Left forelimb (tissue), 1 donor: ENCODE measurements at places on chromosomes 2 and 18.

DNA sequence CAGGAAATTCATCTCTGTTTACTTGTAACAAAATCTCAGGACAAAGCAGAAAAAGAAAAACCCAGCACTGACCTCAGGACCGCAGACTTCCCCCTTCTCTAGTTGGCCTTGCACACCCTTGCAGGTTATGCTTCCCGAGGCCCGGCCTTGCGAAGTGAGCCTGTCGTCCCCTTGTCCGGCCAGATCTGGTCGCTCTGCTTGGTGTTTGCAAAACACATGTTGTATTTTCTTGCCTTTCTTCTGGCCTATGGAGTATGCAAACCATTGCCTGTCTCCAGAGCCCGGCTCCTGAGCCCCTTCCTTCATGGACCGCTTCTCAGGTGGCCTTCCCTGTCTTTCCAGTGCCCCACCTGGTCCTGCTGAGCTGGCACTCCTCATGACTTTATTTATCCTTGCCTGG, 4.8 kb downstream of the IMPA2 start:
- DNase-seq: no peak

- no peak for DNase-seq
These were observed 447.5 kb upstream of the SLC14A2 start for GRCh38 chr18:45167631-45168280.

- peak; percentile 56 for DNase-seq
These were observed 345.1 kb downstream of the DYSF start for GRCh38 chr2:71798266-71799012.

DNA sequence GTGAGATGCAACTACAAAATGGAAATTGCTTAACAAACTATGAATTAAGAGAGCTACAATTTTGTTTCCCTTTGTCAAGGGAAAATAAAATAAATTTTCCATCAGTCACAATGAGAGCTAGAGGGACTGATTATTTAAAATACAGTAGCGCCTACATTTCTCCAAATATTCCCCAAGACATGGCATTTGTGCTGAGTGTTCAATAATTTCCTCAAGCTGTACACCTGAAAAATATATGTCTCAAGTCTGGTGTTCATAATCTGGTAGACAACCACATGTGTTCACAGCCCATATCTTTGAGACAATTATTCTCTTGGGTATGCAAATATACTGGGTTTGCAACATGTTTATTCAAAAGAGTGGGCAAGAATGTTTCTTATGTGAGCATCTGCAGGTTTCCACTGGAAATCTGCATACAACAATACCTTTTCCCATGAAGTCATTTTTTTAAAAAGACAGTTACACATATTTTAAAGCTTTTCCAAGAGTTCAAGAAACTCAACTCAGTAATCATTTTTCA, 240.1 kb upstream of the VRK2 start:
- DNase-seq: no peak

DNA sequence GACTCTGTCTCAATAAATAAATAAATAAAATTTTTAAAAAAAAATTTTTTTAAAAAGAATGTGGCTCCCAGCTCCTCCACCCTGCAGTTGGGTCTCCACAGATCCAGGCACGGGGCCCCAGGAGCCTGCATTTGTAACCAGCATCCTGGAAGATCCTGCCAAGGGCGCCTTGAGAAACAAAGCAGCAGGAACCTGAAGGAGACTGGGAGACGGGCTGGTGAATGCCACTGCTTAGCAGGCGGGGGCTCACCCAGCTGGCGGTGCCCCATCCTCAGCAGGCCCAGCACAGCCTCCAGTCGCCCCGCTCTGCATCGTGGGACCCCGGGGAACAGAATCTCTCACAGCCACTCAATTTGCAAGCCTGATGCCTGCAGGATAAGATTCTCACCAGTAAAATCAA, 187.5 kb upstream of the SALL3 start:
- DNase-seq: no peak

GRCh38 chr18:26637324-26637723, 89.0 kb upstream of the KCTD1 start:
- DNase-seq: no peak

DNA sequence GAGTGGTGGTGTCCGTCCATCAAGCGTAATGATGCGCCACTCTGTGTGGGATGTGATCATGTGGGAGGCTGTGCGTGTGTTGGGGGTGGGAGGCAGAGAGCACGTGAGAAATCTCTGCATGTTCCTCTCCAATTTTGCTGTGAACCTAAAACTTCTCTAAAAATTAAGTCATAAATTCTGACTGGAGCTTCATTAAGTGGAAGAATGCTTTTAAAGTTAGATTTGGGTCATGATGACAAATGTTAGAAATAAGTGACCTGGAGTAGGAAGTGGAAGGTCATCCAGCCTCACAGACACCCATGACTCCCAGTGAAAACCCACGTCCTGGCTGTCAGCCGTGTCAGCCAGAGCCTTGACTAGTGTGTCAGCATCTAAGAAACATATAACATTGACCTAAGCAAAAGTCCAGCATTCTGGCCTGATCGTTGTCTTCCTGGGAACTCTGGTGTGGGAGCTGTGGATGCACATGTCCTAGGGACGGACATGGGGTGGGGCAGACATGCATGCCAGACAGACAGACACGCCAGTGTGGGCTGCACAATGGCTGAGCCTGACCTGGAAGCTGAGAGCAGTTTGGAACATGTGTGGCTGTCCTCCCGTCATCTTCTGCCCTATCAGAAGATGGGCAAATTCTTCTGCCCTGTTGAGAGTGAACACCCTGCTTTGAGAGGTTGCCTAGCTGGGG, 245.6 kb downstream of the FAM210A start:
- DNase-seq: no peak

DNA sequence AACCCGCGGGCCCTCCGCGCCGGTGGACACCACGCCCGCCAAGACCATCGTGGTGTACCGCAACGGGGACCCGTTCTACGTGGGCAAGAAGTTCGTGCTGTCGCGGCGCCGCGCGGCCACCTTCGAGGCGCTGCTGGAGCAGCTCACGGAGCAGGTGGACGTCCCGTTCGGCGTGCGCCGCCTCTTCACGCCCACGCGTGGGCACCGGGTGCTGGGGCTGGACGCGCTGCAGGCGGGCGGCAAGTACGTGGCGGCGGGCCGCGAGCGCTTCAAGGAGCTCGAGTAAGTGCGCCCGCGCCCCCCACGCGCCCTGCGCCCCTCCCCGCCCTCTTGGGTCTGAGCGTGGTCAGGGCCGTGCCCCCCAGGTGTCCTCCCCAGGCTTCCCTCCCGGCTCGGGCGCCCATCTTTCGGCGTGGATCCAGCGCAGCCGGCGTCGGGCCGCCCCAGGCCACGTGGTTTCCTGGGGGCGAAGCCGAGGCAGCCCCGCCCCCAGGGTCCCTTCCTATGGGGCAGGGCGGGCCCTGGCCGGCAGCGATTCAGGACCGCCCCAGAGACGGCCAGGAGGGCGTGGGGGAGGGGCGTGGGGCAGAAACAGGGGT, 481 bp downstream of the DCDC2C start:
- DNase-seq: no peak

DNA sequence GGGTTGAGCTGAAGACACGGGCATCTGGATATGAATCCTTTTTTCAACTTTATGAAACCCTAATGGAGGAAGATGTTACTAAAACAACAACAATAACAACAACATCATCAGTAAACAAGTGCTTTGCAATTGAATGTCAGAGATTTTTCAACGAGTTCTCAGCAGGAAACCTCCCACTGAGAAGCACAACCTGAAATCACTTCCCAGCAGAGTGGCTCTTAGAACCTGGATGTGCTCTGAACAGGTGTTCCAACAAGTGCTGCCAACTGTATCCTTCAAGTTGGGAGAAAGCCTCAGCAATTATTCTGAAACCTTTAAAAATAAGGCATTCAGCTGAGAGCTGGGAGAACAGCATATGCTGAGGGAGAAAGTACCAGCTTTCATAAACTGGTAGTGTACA, 1622.7 kb upstream of the CELF4 start:
- no peak for DNase-seq

DNA sequence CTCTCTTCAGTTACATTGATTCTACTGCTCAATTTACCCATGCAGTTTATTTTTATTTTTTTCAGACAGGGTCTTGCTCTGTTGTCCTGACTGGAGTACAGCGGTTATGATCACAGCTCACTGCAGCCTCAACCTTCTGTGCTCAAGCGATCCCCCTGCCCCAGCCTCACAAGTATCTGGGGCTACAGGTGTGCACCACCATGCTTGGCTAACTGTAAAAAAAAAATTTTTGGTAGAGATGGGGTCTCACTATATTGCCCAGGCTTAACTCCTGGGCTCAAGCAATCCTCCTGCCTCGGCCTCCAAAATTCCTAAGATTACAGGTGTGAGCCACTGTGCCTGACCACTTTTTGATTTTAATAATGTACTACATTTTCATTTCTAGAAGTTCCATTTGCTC, 93.8 kb upstream of the RNU4ATAC start:
- DNase-seq: no peak
